Activated T-cell treated with anti-CD3 and anti-CD28 coated beads for 4 hours (primary cell): ENCODE measurements at places on chromosomes 2 and 18.

GRCh38 chr2:224551693-224552092, 33.5 kb downstream of the CUL3 start:
- no peak for DNase-seq

GRCh38 chr18:41645589-41646360, 309.3 kb upstream of the PIK3C3 start:
- no peak for DNase-seq

GRCh38 chr18:31578126-31578525, 13.6 kb upstream of the TTR start:
- DNase-seq: no peak

DNA sequence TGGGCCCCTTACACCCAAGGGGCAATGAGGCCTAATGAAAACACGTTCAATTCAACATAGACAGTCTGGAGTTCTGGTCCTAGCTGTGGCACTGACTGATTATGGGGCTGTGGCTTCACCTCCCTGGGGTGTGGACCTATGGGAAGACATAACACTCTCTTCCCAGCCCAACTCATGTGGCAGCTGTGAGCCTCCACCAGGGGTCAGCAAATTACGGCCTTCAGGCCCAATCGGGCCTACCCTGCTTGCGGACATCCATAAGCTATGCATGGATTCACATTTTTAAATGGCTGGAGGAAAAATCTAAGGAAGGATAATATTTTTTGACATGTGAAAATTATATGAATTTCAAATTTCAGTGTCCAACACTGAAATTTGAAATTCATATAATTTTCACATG, 101.3 kb downstream of the LOXHD1 start:
- no peak for DNase-seq

DNA sequence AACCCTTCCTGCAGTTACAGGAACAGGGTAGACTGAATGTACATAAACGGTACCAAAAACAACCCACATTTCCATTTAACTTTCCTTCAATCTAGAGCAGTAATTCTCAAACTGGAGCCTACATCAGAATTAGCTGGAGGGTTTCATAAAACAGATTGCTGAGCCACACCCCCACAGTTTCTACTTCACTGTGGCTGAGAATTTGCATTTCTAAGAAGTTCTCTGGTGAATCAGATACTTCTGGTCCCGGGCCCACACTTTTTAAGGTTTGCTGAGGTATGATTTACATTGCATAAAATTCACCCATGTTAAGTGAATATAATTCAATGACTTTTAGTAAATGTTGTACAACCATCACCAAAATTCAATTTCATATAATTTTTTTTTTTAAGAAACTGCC, 113.7 kb downstream of the SRBD1 start:
- DNase-seq: no peak

- no peak for DNase-seq
These were observed 26.3 kb downstream of the DHRS9 start for GRCh38 chr2:169095621-169096105.

GRCh38 chr2:43488737-43489136, 107.1 kb downstream of the THADA start:
- DNase-seq: no peak

DNA sequence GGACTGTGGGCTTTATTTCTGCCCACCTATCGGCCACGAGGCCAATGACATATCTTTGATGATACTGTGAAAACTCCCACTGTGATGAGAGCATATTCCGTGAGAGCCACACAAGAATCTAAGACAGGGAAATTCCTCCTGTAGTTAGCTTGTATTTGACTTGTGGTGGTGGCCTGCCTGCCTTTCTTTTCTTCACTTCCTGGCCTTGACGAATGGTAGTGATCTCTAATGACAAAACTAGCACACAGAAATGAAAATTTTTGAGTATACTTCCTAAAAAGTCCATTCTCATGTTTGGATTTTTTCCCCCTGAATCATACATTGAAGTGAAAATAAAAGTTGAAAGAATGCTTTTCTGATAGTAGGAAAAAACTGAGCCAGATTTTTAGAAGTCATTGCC, 94.4 kb downstream of the MGAT5 start:
- DNase-seq: no peak

DNA sequence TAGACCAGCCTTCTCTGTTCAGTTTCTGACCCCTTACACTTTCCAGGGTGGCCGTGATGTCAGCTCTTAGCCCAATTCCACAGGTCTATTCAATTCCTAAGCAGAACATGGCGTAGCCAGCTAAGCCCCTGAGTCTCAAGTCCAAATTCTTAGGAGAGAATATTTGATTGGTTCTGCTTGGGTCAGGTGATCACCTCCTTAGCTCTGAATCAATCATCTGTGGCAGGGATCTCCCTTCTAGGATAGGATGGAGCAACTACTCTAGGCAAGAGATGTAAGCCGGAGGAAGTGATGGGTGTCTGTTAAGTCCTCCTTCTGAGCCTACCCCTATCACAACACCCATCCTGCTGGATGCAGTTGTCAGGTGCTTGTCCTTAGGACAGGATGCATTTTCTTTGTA, 11.1 kb downstream of the UCN start:
- DNase-seq: no peak

- DNase-seq: no peak
These were observed 14.2 kb downstream of the SCN9A start for GRCh38 chr2:166361351-166362153.

DNA sequence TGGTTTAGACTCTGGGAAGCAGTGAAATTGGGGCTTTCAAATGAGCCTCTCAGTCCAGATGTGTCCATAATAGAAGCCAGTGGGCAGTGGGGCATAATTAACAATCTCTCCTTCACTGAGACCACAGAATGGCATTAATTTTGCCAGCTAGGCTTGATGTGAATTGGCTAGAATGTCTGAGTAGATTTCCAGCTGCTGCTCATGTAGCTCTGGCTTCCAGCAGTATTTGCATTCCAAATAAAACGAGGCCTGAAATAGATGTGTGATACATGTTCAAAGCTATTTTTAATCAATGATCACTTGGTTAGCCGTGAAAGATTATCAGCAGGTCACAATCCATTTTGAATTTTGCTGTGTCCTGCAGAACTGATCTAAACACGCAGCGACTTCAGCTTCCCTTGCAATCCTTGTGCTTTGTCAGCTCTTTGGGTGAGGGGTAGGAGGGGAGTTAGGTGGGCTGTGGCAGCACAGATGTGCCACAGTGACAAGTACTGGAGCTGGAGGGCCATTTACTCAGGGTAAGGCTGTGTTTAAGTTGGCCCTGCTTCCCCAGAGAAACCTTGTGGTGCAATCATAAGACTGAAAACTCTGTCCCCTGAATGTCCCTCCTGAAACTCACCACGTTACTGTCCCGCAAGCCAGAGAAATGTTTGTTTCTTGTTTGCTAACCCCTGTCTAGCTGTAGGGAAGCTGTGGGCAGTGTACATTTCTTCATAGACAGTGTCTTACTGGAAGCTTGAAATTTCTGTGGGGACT, 56.9 kb upstream of the TMEM178A start:
- no peak for DNase-seq

DNA sequence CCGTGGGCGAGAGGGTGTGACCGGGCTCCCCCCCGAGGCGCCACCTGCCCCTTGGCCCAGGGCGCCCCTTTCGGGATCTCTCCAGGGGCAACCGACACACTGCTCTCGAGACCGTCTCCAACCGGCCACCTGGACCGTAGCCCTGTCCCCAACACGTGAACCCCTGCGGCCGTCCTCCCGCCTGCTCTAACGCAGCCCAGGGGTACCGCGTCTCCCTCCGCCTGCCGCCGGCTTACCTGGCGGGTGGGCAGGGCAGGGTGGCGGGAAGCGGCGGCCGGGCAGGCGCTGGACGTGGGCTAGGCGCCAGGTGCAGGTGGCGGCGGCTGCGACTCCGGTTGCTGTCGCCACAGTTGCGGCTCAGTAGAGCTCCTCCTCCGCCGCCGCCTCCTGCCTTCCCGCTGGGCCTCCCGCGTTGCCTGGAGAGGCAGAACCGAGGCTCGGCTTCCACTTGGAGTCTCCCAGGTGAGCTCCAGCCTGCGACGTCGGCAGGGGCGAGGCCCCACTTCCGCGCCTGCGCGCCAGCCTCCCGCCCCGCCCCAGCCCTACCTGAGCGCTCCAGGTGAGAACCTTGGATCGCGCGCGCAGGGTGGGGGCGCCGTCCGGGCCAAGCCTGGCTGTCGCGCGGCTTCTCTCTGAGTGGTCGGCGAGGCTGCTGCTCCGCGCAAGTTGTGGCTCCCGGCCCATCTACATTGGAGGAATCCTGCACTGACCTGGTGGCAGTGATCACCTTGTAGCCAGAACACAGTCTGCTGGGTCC, at the start of gene GALNT3:
TSS of gene GALNT3 (minus strand) at position 469 of the 757 bp plus-strand sequence. CDS start 23,547 bp downstream, outside the sequence.
- no peak for DNase-seq

GRCh38 chr2:134282629-134283400, 28.9 kb downstream of the MGAT5 start:
- no peak for DNase-seq

DNA sequence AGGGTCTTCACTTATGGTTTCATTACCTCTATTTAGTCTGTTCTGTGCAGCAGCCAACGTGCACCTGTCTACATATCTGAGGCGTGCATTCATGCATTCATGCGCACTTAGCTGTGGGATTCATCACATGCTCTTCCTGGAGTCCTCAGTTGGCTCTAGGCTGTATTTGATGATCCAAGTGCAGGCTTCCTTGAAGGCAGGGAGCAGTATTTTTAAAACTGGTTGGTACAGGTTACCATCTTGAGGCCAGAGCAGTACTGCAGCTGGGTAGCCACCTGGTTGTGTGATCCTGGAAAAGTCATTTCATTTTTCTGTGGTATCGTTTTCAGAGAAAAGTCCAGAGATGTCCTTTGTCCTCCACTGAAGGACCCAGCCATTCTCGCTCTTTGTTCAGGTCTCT, 109.8 kb downstream of the EN1 start:
- DNase-seq: no peak

DNA sequence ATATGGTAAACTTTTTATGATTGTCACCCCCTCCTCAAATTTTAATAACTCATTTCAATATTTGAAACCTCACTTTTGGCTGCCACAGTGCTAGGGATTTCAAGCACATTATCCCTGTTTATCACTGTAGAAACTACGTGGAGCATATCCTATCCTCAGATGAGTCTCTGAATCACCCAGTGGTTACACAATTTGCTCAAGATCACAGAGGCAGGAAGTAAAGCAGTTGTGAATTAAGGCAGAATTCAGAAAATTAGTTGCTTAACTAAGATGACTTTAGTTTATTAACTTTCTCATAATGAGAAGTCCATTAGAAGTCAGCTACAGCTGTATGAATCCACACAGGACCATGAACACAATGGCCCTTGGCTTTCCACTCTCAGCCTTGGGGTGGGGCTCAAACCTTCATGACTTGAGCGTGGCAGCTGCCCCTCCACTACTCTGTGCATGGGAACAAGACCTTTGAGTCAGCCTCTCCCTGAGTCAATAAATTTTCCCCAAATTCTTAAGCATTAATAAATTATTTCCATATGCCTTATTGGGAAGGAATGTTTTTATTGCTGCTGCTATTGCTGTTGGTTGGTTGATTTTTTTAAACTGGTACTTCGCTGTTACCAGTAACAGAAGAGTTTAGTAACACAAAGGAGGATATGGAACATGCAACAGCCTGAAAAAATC, 369.0 kb downstream of the CBLN2 start:
- no peak for DNase-seq

- no peak for DNase-seq
These were observed 26.8 kb downstream of the PLEK start for GRCh38 chr2:68391869-68392268.

DNA sequence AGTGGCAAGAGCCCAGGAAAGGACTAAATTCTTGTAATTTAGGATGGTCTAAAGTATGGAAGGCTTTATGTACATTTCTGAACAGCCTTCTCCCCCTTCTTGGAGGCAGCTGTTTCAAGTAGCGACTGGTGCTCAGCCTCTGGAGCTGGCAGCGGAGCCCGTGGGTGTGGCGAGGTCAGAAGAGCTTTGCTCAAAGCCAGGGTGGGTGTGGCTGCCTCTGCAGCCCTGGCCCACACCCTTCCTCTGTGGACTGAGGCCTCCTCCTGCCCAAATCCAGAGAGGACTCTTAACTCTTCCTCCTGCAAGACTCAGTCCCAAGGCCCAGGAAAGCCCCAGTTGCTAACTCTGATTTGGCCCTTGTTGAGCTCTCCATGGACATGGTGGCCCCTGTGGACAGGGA, 202.1 kb upstream of the REV1 start:
- DNase-seq: no peak

GRCh38 chr2:176317199-176317598, 48.0 kb downstream of the MTX2 start:
- DNase-seq: no peak

- no peak for DNase-seq
These were observed 41.3 kb downstream of the CHMP3 start for GRCh38 chr2:86521922-86522321.

- DNase-seq: no peak
These were observed 134.5 kb downstream of the NEDD4L start for GRCh38 chr18:58178511-58178910.

- DNase-seq: no peak
These were observed 98.8 kb downstream of the VWA3B start for GRCh38 chr2:98185801-98186200.

DNA sequence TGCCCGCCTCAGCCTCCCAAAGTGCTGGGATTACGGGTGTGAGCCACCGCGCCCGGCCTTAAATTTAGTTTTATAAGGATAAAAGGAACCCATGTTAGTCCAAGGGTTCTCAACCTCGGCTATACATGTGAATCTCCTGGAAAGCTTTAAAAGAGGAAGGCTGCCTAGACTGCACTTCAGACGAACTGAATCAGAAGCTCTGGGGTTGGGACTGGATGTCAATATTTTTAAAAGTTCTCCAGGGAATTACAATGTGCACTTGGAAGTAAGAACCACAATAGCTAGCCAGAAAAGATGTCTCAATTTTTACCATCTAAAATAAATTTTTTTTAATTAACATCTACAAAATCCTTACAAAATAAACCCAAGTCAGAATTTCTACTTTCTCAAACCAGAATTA, 10.1 kb downstream of the LMAN2L start:
- no peak for DNase-seq

GRCh38 chr18:55416791-55417190, 171.2 kb downstream of the TCF4 start:
- DNase-seq: no peak

DNA sequence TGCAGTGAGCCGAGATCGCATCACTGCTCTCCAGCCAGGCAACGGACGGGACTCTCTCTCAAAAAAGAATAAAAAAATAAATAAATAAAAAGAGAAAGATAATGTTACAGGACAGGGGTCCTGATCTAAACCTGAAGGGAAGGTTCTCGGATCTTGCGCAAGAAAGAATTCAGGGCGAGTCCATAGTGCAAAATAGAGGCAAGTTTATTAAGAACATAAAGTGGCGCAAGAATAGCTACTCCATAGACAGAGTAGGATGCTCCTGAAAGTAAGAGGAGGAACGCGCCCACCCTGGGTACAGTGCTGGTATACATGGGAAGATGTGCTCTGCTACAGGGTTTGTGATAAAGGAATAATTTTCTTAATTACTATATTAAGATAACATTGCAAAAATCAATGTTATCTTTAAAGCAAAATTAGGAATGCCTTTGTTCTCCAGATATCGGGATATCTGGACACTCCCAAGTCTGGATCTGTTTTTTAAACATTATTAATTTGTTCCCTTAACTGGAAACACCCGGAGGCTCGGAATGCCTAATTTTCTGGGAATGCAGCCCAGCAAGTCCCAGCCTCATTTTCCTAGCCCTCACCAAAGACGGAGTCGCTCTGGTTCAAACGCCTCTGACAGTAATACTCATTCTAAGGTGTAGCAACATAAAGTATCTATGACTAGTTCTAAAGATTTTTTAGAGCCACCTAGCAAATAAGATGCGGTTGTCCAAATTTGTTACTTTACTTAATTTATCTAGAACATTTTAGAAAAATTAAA, 38.8 kb downstream of the ACSL3 start:
- no peak for DNase-seq
